CD4-positive, alpha-beta T cell treated with Interferon alpha-2 for 1 hour (primary cell): ENCODE measurements at places on chromosomes 1 and 21.
A peak's percentile ranks its signal among the peaks of the same experiment; 100 is the strongest.

- DNase-seq = peak; percentile 54
Observed at GRCh38 chr21:41283211-41283818, 33.3 kb upstream of the FAM3B start.

- DNase-seq = peak; percentile 51
Observed at GRCh38 chr1:21622466-21623315, 46.5 kb downstream of the RAP1GAP start.

DNA sequence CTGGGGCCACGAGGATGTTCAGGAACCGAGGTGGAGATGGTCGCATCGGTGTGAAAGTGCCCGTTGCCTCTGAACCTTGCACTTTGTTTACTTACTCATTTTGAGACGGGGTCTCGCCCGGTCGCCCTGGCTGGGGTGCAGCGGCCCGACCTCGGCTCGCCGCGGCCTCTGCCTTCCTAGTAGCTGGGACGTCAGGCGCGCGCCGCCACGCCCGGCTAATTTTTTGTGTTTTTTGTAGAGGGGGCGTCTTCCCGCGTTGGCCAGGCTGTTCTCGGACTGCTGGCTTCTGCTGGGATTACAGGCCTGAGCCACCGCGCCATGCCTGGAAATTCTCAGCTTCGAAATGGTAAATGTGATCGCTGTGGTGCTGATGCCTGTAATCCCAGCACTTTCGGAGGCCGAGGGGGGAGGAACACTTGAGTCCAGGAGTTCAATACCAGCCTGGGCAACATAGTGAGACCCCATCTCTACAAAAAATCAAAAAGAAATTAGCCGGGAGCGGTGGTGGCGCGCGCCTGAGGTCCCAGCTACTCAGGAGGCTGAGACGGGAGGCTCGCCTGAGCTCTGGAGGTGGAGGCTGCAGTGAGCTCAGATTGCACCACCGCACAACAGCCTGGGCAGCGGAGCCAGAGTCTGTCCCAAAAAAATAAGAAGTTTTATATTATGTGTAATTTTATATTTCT is 684 bp upstream of the MRPL20 start:
- no peak for DNase-seq

GRCh38 chr21:37253991-37254390 is 13.1 kb downstream of the VPS26C start:
- no peak for DNase-seq

DNA sequence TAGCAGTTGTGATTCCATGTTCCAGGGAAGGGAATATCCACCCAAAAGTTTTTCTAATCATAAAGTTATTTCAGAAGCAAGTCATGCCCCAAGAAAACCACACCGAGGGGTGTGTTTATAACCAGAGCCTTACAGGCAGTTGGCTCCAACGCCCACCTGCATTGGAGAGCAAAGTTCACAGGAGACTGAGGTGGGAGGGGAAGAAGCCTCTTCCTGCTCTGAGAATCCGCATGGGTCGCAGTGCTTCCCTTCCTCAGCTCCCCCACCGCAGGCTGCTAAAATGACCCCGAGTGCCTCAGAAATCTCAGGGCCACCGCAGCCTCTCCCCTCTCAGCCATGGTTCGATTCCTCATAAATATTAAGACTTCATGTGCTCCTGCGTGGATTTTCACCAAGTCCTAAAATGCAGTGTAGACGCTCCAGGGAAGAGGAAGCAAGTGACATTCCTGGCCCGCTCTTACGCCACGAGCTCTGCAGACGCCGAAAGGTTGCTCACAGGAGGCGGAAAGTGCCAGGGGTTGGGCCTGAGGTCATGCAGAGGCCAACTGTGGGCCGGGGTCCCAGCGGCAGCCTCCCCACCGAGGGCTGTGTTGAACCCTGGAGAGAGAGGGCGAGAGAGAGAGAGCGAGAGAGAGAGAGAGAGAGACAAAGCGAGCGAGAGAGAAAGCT is 13.4 kb upstream of the SPSB1 start:
- no peak for DNase-seq

DNA sequence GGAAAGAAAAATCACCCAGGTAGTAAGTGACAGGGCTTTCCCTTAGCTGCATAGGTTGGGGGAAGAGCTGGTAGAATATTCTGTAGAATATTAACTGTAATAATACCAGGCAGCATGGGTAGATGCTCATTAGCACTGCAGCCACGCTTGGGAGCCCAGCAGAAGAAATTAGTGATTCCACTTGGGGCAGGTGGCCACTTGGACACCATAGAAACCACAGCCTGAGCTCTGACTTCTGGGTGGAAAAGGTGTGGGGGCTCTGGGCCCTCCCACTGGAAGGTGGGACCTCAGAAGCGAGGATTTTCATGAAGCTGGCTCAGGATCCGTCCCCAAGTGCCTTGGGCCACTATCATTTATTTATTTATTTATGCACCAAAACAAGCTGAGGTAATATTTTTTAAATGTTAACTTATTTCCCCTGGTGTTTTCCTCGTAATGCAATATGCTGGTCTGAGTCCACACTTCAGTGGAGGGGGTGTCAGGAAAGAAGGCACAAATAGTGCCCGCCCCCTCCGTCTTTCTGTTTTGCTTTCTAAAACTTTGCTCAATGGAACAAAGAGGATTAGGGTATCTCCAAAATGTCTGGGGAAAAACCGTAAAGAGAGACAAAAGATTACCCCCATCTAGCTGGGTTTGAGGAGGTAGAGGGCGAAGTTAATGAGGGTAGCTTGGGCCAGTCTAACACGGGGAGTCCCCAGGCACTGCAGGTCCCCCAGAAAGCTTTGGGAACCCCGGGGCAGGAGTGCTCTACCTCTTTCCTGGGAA is 75.2 kb upstream of the GADD45A start:
- DNase-seq = no peak

- no peak for DNase-seq
Observed at GRCh38 chr1:168081373-168082007, 55.2 kb downstream of the GPR161 start.

DNA sequence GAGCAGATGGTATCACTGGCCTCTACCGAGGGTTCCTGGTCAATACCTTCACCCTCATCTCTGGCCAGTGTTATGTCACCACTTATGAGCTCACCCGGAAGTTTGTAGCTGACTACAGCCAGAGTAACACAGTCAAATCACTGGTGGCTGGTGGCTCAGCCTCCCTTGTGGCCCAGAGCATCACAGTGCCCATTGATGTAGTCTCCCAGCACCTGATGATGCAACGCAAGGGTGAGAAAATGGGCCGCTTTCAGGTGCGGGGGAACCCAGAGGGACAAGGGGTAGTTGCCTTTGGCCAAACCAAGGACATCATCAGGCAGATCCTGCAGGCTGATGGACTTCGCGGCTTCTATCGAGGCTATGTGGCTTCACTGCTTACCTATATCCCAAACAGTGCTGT is 6.1 kb downstream of the SLC25A44 start:
- no peak for DNase-seq

DNA sequence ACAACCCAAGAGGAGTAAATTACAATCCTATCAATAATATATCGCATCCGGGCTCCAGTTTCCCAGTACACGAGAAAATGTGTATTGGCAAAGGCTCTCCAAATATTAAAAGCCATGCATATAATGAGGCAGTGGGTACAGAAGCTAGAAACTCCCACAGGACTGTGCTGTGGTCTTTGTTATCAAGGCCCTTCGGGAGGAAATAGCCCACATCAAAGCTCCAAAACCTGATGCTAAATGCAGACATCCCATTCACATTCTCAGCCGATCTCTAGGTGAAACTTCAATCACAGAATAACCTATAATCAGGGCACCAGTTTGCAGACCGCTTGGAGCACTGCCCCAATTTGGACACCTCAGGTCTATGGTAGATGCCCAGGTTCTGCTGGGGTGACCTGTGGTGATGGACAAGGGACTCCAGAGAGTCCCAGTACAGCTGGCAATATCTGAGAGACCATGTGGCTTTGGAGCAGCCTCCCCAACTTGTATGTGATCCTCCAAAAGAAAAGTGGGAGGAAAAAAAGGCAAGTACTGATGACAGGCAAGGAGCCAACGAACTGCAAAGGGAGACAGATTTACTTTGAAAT is 148.8 kb upstream of the CAMK1G start:
- no peak for DNase-seq

- no peak for DNase-seq
Observed at GRCh38 chr1:162635418-162635817, 3.2 kb downstream of the DDR2 start.

DNA sequence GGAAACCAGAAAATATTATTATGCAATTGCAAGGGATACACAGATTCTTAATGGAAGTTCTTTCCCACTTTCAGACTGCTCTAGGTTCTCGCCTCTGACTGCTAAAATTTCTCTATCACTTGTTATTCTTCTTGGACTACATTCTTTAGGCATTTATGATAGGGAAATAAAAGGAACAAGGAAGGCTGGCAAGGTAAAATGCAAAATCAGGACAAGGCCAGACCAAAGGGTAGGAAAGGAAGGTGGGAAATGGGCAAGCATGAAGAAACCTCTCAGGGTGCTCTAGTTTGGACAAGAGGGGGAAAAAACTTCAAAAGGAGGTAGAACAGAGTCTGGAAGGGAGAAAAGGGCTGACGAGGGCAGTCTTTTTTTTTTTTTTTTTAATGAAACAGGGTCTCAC is 26.2 kb downstream of the UROD start:
- DNase-seq = no peak

GRCh38 chr1:15985611-15986297 is 9.9 kb upstream of the ZBTB17 start:
- no peak for DNase-seq

GRCh38 chr1:53689223-53689622 is 49.7 kb downstream of the GLIS1 start:
- no peak for DNase-seq

GRCh38 chr1:191498318-191498717 is 659.9 kb upstream of the RGS18 start:
- no peak for DNase-seq
